ENCODE measurements at places on chromosomes 1 and 21.
A peak's percentile ranks its signal among the peaks of the same experiment; 100 is the strongest.

DNA sequence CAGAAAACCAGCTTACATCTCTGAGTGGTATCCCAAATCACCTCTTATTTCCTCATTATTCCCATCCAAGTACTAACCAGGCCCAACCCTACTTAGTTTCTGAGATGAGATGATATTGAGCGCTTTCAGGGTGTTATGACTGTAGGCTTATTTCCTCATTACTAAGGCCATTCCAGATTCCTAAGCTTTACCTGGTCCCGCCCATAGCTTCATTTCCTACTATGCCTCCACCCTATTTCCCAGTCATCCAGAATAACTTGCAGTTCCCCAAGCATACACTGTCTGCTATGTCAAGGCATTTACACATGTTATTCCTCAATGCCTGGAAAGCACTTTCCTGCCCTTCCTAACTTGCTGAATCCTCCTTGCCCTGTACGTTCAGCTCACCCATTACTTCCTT, 79.3 kb upstream of the SPAG17 start:
- no peak for DNase-seq

GRCh38 chr21:27079636-27080240, 112.8 kb upstream of the ADAMTS5 start:
- DNase-seq, result peak; percentile 22

DNA sequence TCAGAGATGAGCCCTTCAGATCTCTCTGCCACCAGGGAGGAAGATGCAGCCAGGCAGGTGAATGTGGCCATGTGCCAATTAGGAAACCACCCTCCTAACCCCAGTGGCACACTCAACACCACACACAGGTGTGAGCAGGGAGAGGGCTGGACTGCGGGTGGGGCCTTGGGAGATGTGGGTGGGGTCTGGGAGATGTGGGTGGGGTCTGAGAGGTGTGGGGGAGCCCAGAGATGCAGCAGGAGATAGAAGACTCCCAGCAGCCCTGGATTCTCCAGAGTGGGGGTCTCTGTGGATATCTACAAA, 43.2 kb upstream of the COL6A1 start:
- DNase-seq, result no peak

DNA sequence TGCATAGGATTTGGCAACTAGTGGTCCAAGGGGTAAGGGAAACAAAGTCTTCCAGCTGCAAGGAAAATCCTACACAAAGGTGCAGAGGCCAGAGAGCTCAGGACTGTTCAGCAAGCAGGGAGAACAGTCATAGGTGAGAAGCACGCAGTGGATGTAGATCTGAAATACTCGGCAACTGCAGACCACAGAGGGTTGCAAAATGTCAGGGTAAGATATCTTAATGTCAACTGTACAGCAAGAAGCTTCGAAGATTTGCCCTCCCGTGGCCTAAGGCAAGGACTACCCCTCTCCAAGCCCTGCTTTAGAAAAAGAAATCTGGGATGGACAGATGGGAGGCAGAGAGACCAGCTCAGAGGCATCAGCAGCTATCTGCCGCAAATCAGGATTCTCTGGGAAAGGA, 153.4 kb upstream of the IRF2BP2 start:
- no peak for DNase-seq

GRCh38 chr1:117232531-117232930, 21.8 kb upstream of the VTCN1 start:
- DNase-seq, result no peak

GRCh38 chr21:18030248-18030647, 211.1 kb upstream of the C21orf91 start:
- no peak for DNase-seq

DNA sequence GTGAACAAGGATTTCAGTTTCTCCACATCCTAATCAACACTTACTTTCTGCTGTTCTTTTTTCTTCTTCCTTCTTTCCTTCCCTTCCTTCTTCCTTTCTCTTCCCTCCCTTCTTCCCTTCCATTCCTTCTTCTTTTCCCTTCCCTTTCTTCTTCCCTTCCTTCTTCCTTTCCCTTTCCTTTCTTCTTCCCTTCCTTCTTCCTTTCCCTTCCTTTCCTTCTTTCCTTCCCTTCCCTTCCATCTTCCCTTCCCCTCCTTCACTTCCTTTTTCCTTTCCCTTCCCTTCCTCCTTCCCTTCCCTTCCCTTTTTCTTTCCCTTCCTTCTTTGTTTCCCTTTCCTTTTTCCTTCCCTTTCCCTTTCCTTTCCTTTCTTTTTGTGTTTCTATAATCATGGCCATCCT, 115.3 kb downstream of the KIF26B start:
- no peak for DNase-seq

DNA sequence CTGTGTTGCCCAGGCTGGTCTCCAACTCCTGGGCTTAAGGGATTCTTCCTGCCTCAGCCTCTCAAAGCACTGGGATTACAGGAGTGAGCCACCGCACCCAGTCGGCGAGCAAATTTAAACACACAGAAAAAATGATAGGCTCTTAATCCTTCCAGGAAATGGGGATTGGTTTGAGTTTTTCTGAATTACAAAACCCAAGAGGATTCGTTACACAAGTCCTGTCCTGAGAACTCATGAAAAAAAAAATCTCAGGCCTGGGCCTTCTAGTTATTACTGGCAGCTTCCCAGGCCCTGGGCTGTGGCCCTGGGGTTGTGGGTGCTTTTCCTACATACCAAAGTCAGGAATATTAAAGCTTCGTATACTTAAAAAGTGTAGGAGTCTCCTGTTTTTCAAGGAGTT, 6.3 kb upstream of the IFNGR2 start:
- peak; percentile 39 for DNase-seq

DNA sequence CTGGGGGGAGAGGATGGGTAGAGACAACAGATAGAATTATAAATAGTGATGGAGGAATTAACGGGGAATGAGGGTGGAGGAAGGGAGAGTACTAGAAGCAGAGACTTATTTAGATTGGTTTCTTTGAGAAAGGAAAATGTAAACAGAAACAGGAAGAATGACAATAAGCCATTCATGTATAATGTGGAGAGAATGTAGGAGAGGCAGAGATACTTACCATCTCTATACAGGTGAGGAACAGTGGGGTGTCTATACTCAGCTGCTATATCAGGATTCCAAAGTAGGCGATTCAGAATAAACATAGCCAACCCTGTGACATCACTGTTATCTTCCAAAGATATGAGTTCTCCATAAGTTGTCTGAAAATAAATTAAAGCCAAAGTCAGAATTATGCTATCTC, 16.8 kb downstream of the ASPM start:
- DNase-seq, result no peak

DNA sequence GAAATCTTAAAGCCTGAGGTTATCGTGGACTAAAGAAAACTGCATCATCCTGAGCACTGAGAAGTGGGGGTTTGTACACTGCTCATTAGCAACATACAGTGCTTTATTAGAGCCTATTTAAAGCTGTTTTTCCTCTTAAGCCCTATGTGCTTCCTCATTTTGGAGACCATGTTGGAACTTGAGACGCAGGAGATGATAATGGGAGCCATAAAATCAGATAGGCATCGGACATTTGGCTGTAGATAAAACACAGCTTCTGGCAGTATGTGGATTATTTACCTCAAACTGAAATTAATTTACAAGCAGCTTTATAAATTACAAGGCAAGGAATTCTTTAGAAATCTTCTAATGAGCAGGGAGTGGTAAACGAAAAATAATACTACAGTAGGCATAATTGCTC, 147.7 kb upstream of the IVNS1ABP start:
- DNase-seq, result no peak

GRCh38 chr1:150126811-150127210, 22.9 kb upstream of the PLEKHO1 start:
- no peak for DNase-seq

GRCh38 chr21:39850333-39850732, 16.9 kb upstream of the PCP4 start:
- DNase-seq, result no peak

DNA sequence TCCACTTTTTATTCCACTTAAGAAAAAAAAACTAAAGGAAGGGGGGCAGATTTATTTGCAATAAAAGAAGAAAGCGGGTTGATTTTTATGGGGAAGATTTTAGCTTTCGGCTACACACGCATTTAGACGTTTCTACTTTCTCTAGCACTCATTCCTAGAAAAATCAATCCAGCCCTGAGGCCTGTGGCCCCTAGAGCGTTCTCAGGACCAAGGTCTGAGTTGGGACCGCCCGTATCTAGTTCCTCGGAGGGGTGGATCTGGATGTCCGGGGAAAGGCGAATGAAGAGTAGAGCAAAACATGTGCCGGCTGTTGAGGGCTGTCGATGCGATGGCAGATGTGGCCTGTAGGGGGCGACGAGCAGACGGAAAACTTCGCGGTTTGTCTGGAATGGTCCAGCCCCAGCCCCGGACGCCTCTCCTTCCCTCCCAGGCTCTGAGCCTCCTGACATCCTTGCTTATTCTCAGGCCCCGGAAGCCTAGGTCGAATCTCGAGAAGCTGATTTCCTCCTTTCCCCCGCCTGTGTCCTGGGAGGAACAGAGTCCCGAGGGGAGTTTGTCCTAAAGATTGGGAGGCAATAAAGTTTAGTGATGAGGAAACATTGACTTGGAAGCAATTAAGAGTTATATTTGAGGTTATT, 5.2 kb downstream of the FOXD3 start:
- DNase-seq, result peak; percentile 81

DNA sequence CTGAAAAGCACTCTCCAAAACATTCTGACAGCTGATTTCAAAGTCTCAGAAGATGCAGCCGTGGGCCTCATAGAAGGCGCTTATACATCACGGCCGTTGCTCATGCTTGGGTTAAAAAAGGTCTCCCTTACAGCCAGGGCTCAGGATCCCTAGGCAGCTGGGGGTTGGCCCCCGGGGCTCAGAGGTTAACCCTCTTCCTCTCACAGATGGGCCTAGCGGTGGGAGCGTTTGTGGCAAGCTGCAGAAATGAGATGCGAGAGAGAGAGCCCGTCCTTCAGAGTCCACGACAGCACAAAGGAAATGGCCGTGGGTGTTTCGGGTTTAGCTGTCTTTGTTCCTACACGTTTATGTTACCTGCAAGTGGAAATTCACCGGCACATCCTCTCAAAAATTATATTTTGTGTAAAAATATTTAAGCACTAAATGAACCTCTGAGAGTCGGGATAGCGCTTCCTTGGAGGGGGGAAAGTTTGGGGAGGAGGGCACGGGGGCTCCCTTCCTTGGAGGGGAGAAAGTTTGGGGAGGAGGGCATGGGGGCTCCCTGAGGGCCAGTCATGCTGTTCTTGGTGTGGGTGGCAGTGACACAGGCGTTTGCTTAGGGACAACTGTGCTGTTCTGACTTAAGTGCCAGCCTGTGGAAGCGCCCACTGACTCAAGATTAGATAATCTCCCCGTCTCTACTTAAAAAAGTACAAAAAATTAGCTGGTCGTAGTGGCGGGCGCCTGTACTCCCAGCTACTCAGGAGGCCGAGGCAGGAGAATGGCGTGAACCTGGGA, 20.5 kb upstream of the PRDM15 start:
- DNase-seq, result no peak

GRCh38 chr1:193259636-193260035, 73.2 kb upstream of the B3GALT2 start:
- no peak for DNase-seq

Measured in muscle of leg (tissue), 16 donors.